Dorsolateral prefrontal cortex (tissue), 122 donors: ENCODE measurements at places on chromosomes 7 and 10.

- no peak for DNase-seq
Measured at GRCh38 chr7:104357166-104357565, 28.8 kb downstream of the LHFPL3 start.

GRCh38 chr10:78299851-78300468 is 266.3 kb downstream of the RPS24 start:
- peak; percentile 8 for DNase-seq

DNA sequence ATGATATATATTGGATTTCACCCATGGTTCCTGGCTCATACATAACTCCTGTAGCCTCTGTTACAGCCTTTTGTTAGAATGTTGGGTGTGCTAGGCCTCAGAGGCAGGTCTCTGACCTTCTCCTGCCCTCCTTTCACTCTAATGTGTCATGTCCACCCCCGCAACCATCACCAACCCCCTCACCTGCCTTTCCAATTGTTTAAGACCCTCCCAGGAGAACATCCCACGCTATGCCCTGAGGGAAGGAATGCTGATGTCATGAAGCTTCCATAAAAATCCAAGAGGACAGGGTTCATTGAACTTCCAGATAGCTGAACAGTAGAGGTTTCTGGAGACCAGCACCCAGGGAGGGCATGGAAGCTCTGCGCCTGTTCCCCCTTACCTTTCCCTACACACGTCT is 30.8 kb upstream of the C10orf67 start:
- DNase-seq, result no peak

GRCh38 chr7:125090596-125090995 is 161.0 kb upstream of the POT1 start:
- DNase-seq, result no peak
